Bone marrow (tissue), 2 donors: ENCODE measurements at places on chromosomes 6 and 20.

GRCh38 chr20:58981628-58982364 is 740 bp downstream of the NELFCD start:
- DNase-seq: no peak

DNA sequence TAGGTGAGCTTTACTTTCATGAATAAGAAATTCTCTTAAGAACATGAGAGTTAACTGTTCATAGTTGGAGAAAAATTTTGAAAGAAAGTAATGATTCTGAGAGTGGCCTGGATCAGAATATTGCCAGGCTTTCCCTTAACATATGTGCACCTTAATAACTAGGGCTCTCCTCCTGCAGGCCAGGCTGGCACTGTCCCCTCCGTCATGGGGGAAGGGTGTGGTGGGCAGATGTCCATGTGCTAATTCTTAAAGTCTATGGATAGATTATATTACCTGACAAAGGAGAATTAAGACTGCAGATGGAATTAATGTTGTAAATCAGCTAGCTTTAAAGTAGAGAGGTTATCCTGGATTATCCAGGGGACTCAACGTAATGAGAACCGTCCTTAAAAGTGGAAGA is 10.9 kb upstream of the KLHL32 start:
- no peak for DNase-seq

DNA sequence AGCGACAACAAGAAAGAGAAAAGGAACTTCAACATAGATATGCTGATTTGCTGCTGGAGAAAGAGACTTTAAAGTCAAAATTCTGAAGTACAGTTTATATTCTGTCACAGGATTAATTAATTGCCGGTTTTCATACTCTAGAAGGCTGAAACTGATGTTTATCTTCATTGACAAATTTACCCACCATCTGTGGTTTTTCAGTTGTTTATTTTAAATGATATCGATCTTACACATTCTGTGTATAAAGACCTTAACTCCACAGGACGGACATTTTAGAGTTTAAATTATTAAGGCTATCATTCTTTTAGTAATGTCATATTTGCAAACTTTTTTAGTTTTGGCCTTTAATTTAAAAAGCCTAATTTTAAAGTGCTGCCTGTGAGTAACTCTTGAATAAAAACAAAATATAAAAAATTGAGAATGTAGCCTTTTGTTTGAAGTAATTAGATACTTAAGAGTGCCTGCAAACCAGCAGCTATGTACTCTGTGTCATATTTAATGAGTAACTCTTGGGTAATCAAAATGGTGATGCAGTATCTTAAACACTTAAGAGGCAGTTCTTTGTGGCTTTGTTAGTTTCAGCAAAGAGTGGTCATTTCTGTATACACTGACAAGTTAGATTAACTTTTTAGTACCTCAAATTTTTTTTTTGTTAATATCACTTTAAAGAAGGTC is 59.3 kb downstream of the CDC5L start:
- DNase-seq: no peak

DNA sequence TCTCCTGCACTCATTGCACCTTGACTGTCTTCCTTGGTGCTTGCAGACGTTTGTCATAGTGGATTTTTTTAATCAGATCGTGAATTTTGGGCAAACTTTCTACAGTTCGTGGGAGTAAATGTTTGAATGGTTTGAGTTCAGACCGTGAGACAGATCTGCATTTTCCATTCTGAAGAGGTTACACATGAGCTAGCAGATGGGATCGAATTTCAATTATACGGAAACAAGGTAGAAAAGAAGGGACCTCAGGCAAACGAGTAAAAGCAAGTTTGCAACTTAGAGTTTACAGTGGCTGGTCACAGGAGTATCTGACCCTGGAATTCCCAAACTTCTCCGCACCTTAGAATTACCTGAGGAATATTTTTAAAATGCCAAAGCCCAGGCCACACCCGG is 17.2 kb upstream of the NCR2 start:
- no peak for DNase-seq

DNA sequence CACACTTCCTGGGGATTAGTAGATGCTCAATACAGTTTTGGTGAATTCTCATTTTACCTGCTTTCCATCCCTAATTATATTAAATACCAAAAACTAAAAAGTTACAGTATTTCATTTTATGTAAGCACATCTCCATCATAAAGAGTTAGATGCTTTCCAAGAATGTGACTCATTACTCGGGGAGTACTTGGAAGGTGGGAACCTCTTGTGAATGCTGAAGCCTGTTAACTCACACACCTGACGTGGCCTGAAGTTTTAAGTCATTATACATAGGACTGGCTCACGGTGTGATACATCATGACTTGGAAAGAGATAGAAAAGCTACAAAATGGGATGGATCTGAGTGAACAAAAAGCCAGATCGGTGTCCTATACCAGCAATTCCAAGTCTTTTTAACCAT is 2.2 kb upstream of the OSER1 start:
- DNase-seq: no peak

GRCh38 chr6:26382121-26382520 is 787 bp upstream of the BTN2A2 start:
- DNase-seq: no peak

DNA sequence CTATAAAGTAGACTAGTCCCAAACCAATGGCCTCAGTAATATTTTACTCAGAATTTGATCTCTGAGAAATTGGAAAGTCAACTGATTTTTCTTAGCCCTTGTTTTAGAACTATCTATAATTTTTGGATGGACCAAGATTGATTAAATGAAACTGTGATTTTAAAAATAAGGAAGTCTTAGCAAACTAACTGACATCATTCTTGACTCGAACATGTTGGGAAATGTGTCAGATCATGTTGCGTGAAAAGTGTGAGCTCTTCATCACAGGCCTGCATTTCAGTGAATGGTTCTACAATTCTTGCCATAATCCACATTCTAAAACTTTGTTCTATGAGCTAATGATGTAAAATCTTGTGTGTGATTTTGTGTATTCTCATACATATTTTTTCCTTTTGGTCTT is 11.0 kb downstream of the TNFAIP3 start:
- DNase-seq: no peak

- DNase-seq: peak; percentile 71
Observed at GRCh38 chr6:149749594-149750135, at the start of gene PCMT1. PCMT1 (plus strand) TSS chr6:149749741; CDS start chr6:149749902, 161 bp downstream.

DNA sequence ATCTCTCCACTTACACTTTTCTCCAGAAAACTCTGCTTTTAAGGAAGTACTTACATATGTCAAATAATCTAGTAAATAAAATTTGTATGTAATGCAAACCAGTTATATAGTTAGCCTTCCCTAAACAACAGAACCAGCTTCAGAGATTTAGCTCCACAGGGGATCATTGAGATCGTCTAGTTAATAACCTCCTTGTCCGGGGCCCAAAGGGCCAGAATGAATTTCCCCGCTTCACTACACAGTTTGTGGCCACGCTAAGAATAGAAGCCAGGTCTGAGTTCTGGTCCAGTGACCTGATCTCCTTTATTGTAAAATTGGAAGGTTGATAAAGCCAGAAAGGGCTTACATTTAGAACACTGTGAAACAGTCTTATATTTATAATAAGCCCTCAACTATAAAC is 245.2 kb downstream of the TPBG start:
- no peak for DNase-seq

DNA sequence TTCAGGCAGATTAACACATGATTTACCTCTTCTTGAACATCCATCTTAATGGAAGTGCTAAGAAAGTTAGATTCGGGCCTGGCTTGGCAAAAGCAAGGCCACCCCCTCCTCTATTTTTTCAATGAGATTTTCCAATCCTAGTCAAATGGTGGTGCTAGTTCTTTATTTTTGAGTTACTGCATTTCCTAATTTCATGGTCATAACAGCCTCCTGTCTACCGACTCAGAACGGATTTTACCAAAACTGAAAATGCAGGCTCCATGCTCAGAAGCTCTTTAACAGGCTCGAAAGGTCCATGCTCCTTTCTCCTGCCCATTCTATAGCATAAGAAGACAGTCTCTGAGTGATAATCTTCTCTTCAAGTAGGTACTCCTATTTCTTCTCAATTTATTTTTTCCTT is 117.2 kb upstream of the ESR1 start:
- peak; percentile 68 for DNase-seq

DNA sequence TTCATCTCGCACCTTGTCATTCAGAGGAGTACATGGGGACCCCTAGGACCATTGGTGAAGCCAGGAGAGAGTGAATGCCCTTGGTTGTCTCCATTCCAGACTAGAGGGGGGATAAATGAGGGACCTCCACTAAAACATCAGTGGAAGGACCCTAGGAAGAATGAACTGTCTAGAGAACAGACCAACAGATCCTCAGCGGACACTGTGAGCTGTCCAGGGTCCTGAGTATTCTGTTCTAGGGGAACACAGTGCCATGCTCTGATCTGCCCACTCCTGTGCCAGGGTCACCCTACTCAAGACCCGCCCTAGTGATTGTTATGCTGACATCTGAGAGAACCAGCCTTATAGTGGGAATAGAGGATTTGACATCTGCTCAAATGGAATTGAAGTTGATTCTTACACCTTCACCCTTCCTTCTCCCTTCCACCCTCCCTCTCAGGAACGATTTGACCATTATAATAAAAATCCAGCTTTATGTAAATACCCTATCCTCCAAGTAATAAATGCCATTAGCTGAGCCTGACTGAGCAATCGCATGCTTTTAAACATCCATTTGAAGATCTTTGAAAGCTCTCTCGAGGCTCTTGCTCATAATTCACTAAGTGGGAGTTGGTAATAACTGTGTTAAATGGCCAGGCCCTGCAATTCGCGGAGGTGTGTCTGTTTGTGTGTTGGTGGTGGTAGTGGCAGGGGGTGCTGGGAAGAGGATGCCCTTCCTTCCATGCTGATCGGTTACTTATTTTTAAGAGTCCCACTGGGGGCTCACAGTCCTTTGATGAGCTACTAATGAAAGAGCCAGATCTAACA is 43.6 kb upstream of the SLC32A1 start:
- no peak for DNase-seq

- no peak for DNase-seq
Observed at GRCh38 chr6:165794179-165794601, 131.1 kb upstream of the PDE10A start.

DNA sequence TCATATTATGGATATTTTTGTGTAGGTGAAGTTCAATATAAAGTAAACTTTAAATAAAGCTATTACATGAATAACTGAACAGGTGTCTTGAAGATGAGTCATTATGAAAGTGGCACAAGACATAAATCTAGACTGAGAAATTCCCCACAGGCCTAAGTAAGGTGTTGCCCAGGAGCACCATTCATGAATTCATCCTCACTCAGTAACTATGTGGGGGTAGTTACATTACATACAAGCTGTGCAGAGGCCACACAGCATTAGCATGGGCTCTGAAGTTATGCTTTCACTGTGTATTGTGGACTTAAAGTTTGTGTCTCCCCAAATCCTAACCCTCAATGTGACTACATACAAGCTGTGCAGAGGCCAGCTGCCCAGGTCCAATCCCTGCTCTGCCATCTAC is 65.9 kb downstream of the BCAS1 start:
- no peak for DNase-seq

DNA sequence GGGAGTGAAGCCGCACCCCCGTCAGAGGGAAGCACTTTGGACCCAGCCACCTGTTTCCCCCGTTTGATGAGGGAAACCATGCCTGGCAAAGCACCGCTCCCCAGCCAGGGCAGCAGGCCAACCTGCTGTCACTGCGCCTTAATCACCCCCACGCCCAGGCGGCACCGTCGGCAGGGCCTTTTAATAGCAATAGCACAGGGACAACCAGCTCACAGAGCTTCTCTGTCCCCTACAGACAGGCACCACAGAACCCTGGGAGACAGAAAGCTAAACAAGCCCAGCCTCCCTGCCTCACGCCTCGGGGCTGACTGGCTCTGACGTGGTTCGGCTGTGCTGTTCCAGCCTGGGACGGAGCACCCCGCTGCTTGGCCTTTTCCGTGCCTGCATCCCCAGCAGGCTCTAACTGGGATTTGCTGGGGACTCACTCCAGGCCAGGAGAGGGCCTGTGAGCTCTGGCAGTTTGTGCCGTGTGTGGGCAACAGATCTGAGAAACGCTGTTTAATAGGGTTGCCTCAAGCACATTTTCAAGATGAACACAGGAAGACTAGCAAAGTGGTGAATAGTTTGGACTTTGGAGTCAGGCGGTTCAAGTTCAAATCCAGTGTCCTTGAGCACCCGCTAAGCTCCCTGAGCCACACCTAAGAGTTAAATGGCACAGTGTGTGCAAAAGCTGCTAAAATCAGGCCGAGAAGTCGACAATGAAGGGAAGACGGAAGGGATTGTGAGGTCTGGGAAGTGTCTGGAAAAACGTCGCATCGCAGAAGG is 223.8 kb downstream of the NRN1 start:
- no peak for DNase-seq

DNA sequence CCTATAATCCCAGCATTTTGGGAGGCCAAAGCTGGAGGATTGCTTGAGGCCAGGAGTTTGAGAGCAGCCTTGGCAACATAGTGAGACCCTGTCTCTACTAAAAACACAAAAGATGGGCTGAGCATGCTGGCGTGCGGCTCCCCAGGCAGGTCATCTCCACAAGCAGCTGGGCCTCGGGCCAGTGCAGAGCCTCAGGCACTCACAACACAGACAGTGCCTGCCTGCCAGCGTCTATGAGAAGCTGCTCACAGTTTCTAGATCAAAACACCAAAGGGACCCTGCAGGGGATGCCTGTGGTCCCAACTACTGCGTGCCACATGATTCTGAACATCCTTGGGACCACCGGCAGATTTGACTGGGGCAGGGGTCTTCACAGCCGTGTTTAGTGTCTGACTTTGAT is 59.4 kb downstream of the GINS1 start:
- no peak for DNase-seq

DNA sequence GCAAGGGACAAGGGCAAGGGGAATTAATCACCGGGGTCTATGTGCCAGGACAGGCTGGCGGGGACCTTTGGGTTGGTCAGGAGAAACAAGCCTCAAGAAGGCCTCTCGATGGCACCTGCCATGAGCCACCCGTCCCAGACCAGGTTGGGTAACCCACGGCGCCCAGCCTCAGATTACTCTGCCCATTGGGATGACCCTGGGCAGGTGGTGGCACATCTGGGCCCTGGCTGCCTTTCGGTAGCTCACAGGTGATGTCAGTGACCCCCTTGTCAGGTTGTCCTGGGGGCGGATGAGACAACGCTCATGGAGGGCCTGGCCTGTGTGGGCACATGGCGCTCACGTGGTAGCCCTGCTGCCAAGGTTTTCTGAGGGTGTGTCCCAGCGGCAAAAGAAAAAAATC is 152.2 kb downstream of the SYCP2 start:
- no peak for DNase-seq

- no peak for DNase-seq
Observed at GRCh38 chr6:73180076-73180738, 45.1 kb downstream of the KHDC1L start.

- no peak for DNase-seq
Observed at GRCh38 chr6:22512686-22513427, 56.5 kb upstream of the HDGFL1 start.

- DNase-seq: no peak
Observed at GRCh38 chr20:11380283-11380682, 537.4 kb upstream of the BTBD3 start.
